Activated CD4-positive, alpha-beta T cell treated with anti-CD3 and anti-CD28 coated beads for 4 hours (primary cell): ENCODE measurements at places on chromosomes 11 and 22.

GRCh38 chr22:25448435-25449051 lies 115.9 kb upstream of the GRK3 start:
- DNase-seq, result no peak

GRCh38 chr11:43984519-43985385 lies 42.3 kb downstream of the C11orf96 start:
- no peak for DNase-seq

GRCh38 chr22:44677353-44677840 lies 24.6 kb upstream of the PRR5 start:
- DNase-seq, result no peak

DNA sequence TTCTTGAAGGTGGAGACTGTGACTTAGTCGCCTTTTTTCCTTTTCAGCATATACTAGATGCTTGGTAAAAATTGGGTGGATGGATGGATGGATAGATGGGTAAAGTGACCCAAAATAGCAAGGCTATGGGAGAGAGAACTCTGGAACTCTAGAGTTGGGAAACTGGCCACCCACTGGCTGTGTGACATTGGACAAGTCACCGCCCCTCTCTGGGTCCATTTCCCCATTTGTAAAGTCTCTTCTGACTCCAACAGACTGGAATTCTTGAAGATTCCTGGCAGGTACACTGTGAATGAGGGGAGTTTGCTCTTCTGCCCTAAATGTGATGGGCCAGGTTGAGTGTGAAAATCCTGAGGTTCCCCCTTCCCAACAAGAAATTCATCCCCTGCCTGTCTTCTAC lies 8.0 kb downstream of the TKFC start:
- DNase-seq, result no peak

GRCh38 chr11:18236664-18237356 lies at the start of gene SAA4:
SAA4 (minus strand) TSS chr11:18236802; CDS start chr11:18235926, 876 bp downstream.
- no peak for DNase-seq

DNA sequence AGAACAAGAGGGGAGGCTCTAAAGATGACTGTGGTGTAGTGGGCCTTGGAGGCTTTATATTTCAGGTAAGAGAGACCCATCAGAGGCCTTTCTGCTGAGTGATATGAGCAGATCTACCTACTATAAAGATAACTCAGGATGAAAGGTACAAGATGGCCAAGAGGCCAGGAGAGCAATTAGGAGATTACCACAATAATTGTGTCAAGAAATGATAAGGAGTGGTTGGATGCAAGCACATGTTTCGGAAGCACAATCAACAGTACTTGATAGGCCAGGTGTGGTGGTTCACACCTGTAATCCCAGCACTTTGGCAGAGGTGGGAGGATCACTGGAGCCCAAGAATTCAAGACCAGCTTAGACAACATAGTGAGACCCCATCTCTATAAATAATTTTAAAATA lies 43.8 kb downstream of the SIK3 start:
- no peak for DNase-seq
